Activated CD4-positive, alpha-beta T cell treated with anti-CD3 and anti-CD28 coated beads, Interleukin-2, amount 10 ng/mL, durations not matched to agents 7 days and 5 days (primary cell): ENCODE measurements at places on chromosomes 11 and 22. TPM values are rescaled to one million over a fixed set of nuclear protein-coding genes. Genes with fewer than 3 reads are reported as not detected.
A peak's percentile ranks its signal among the peaks of the same experiment; 100 is the strongest.

DNA sequence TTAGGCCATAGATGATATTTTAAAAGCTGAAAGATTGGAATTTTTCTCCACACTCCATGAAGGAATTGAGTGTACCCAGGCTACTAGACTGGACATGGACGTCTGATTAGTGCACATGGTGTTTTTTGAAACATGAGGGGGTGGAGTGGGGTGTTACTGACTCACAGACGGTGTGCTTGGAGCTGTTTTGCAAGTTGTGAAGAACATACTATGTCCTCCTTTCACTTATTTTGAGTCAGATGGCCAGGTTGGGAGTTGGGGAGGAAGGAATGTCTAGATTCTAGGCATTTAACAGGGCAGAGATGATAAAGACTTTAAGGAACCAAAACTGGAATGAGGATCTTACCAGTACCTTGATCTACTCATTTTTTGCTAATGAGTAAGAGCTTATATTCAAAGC is 158.1 kb upstream of the MTNR1B start:
- no peak for DNase-seq

- no peak for DNase-seq
Observed at GRCh38 chr11:72233773-72234513, 9.4 kb downstream of the INPPL1 start.

Gene RIMBP3B
- total RNA-seq: 0.84 TPM

DNA sequence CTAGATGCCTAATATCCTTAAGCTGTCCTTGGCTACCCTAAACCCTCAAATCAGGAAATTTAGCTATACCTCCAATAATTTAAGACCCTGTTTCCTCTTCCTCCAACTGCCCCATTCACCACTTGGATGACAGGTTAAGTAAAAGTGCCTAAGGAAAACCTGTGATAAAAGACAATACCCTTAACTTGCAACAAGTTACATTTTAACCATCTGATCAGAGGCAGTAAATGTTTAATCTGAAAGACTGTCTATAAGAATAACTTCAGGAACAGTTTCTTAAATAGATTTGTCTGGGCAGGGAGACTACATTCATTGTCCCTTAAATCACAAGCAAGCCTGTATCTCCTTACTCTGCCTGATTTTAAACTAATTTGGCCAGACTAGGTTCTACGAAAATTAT is 129.1 kb downstream of the APOL5 start:
- no peak for DNase-seq

DNA sequence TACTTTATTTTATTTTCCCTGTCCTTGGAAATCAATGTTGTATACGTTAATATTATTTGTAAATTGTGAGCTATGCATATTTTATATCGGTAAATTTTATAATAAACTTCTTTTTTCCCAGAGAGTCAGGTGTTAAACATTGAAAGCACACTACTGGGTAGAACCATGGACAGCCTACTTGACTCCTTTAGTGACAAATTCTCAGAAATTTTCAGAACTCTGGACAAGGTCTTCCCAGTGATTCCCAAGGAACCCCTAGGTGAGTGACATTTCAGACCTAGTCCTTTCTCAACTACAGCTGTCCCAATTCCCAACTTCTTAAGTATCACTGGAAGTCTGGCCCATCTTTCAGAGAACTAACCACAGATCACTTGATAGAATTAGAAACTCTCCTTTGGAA is 107.2 kb downstream of the RCN1 start:
- DNase-seq: no peak

DNA sequence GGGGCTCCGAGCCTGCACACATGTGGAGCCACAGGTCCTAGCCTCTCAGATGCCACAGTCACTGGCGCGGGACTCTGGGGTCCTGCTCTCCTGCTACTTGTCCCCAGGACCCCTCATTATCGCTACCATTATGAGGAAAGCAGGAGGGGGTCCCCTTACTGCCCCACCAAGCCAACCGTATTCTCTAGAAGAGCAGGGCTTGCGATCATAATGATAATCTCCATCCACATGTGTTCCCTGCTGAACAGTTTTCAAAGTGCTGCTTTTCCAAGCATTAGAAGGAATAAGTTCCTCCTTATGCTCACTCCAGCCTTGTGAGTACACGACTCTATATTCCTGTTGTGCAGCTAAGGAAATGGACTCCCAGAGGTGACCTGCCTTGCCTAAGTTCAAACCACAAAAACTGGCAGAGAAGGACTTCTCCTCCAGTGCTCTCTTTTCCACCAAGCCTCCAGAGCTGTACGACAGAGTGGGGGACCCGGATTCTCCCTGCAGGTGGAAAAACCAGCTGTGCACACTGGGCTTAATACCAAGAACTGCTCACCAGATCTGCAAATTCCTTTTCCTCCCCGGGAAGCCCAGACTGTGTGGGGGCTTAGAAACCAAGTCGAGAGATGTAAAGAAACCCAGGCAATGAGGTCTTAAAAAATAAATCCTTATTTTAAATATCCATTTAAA is 92.8 kb upstream of the DRD2 start:
- DNase-seq: no peak

Gene CCDC73
- total RNA-seq: not detected

Gene BLID
- not detected for total RNA-seq

Gene PIWIL4
- 0.65 TPM for total RNA-seq

Gene SLN
- not detected for total RNA-seq

Gene APOBEC3F
- total RNA-seq: 27.9 TPM

GRCh38 chr22:25395915-25396314 is 168.6 kb upstream of the GRK3 start:
- DNase-seq: no peak

DNA sequence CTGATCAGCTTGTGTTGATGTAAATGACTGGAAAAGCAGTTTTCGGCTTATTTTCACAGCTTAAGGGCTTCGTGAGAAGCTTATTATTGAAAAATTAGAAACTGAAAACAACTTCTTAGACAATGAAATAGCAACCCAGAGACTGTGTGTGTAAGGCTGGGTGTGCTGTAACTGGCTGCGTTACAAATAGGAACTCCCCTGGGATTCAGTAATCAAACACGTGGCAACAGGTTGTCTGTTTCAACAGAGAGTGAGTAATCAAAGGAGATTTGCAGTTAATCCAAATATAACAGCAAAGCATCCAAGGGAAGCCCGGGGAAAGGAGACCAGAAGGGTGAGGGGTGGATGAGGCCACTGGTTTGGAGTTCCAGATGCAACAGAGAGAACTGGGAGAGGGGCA is 19.2 kb downstream of the NTM start:
- no peak for DNase-seq

Gene MICAL2
- 47.3 TPM for total RNA-seq

DNA sequence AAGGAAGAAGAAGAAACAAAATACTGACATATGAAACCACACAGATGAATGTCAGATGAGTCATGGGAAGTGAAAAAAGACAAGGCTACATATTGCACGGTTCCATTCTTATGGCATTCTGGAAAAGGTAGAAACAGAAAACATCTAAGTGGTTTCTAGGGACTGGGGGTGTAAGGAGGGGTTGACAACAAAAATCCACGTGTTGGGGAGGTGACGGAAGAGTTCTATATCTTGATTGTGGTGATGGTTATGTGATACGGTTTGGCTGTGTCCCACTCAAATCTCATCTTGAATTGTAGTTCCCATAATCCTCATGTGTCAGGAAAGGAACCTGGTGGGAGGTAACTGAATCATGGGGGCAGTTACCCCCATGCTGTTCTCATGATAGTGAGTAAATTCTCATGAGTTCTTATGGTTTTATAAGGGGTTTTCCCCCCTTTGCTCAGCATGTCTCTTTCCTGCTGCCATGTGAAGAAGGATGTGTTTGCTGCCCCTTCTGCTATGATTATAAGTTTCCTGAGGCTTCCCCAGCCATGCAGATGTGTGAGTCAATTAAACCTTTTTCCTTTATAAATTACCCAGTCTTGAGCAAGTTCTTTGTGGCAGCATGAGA is 6.4 kb upstream of the ARFGAP3 start:
- DNase-seq: peak; percentile 23

GRCh38 chr11:34331329-34331728 is 26.5 kb downstream of the ABTB2 start:
- no peak for DNase-seq

- DNase-seq: no peak
Observed at GRCh38 chr11:71843858-71844257, 10.9 kb downstream of the DEFB108B start.

Gene FAM76B
- total RNA-seq: 51.6 TPM

Gene CCDC87
- 0.08 TPM for total RNA-seq

GRCh38 chr11:122101625-122102291 is 14.3 kb downstream of the BLID start:
- DNase-seq: no peak

Gene UBQLNL
- total RNA-seq: 0.45 TPM

DNA sequence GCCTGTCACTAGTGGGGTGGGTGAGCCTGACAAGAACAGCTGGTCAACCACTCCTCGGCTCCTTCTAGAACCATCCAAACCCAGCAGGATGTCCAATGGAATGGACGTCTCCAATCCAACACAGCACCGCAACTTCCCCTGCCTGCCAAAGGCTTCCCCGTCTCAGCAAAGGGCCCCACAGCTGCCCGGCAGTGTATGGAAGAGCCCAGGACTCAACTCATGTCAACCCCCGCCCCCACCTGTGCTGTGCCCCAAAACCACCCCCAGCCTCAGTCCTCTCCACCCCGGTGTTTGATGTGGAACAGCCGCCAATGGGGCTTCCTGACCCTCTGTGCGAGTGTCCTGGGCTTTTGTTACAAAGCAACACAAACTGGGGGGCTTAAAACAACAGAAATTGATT is 223.8 kb downstream of the CTTN start:
- no peak for DNase-seq

- no peak for DNase-seq
Observed at GRCh38 chr11:38014405-38014804, 1416.4 kb upstream of the RAG2 start.

GRCh38 chr11:84675396-84676025 is 951.6 kb downstream of the DLG2 start:
- no peak for DNase-seq

- DNase-seq: no peak
Observed at GRCh38 chr22:48357196-48357595, 1470.5 kb downstream of the BRD1 start.

- no peak for DNase-seq
Observed at GRCh38 chr22:49575703-49576081, 252.0 kb downstream of the BRD1 start.

- no peak for DNase-seq
Observed at GRCh38 chr11:110303414-110303826, 7.0 kb upstream of the RDX start.

- DNase-seq: no peak
Observed at GRCh38 chr11:104338186-104338585, 174.2 kb upstream of the PDGFD start.

- no peak for DNase-seq
Observed at GRCh38 chr11:122305426-122306320, 189.7 kb upstream of the BLID start.

GRCh38 chr11:86396396-86396795 is 21.7 kb downstream of the CCDC81 start:
- DNase-seq: no peak

GRCh38 chr11:121652971-121653370 is 200.2 kb upstream of the SORL1-AS1 start:
- no peak for DNase-seq

Gene IGLL1
- total RNA-seq: not detected

DNA sequence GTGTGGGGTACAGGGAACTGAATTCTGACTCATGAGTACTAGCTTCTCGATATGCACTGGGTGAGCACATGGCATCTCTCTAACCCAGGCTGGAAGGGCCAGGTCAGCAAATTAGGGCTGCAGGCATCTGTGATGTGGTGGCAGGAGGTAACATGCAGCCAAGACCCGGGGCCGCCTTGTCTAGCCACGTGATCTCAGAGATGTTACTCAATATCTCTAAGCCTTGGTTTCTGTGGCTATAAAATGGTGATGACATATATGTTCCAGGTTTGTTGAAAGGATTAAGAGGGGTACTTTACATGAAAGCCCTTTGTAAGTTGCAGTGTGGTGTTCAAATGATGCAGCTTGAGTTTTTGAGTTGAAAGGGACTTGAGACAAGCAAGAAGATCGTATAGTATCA is 3.2 kb downstream of the ST14 start:
- no peak for DNase-seq

Gene ESRRA
- 24.8 TPM for total RNA-seq

Gene TSGA10IP
- not detected for total RNA-seq

- DNase-seq: no peak
Observed at GRCh38 chr11:120108785-120109168, 29.1 kb downstream of the TRIM29 start.

DNA sequence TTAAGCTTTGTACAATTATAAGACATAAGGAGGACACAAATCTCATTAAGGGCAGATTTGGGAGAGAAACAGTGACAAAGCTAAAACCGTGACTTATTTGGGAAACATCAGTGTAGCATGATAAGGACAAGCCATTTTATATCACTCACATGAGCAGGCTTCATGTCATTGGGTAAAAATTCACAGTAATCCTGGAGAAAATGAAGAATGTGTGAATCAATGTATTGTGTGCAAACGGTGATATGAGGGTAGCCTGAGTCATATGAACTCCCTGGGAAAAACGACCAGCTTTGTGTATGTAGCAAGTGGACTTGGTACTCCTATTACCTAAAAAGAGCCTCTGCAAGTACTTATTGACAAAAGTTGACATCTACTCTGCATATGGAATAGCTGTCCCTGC is 6.0 kb upstream of the TRIM34 start:
- no peak for DNase-seq

- no peak for DNase-seq
Observed at GRCh38 chr11:8809241-8809938, 101.6 kb upstream of the AKIP1 start.

Gene POU2AF3
- total RNA-seq: not detected

DNA sequence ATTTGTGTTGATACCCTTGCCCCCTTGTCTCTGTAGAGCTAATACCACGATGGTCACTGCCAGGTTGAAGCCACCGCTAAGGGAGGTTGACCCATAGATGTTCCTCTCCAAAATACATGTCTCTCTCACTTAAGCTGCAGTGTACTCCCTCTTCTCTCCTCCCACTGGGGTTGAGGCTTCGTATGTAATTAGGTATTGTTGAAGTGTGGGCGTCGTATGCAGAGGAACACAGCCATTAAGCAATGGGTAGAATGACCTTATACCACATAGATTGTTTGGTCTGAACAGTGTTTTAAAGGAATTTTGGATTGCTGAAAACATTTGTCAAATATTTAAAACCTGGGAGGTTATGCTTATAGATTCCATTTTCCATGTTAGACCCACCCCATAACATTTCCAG is 71.9 kb downstream of the TRAF6 start:
- DNase-seq: no peak

DNA sequence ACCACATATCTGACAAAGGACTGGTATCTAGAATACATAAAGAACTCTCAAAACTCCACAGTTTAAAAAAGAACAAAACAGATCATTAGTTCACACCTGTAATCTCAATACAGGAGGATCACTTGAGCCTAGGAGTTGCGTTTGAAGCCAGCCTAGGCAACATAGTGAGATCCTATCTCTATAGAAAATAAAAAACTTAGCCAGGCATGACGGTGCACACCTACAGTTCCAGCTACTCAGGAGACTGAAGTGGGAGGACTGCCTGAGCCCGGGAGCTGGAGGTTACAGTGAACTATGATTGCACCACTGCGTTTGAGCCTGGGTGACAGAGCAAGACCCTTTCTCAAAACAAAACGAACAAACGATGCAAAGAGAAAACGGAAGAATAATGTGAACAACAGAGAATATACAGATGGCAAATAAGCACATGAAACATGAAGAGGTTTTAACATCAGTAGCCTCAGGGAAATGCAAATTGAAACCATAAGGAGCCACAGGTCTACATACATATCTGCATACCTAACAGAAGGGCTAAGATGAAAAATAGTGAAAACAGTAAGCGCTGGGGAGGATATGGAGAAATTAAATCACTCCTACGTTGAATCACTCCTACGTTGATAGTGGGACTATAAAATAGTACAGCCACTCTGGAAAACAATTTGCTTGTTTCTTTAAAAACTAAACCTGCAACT is 70.7 kb downstream of the DGCR2 start:
- DNase-seq: no peak

Gene IL10RA
- total RNA-seq: 161 TPM

Gene LIF
- total RNA-seq: 102 TPM
